NCI-H1092 treated with DMSO at 0.1 percent for 48 hours (cell line): ENCODE measurements at places on chromosomes 12 and 14.

DNA sequence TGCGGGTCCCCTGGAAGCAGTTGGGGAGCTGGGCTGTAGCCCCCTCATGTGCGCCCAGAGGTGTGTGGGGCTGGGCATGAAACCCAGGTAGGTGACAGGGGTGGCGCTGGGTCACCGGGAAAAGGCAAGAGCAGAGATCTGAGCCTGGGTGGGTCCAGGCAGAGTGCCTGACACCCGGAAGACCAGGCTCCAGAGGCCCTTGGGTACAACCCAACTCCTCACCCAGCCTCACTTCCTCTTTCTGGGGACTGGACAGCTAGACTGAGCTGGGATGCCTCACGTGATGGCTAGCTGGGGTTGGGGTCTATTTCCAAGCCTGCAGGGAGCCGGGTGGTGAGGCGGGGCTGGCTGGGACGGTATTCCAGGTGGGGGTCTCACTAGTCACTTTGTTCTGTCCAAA is 16.3 kb upstream of the CYP46A1 start:
- DNase-seq = no peak

DNA sequence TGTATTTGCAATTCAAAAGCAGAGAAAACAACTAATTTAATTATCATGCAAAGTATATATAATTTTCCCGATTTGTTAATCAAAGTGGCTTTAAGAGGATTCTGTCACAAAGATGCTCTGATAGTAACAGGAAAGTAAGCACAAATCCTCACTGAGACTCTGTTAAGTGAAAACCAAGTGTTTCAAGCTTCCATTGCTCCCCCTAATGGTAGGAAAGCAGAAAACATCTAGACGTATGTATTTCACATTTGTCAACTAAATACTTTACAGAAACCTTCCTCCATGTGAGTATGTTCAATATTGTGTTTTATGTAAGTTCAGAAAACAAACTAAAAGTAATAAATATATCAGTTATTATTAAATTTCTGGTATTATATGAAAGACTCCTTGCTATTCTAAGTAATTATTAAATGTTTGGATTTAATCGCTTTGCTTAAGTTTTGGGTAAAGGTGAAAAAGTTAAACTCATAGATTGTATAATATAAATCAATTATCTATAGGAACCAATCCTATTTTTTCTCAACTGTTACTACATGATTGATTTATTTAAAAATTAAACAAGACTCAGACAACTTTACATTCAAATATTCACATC is 1.5 kb upstream of the NTS start:
- peak; percentile 58 for DNase-seq

DNA sequence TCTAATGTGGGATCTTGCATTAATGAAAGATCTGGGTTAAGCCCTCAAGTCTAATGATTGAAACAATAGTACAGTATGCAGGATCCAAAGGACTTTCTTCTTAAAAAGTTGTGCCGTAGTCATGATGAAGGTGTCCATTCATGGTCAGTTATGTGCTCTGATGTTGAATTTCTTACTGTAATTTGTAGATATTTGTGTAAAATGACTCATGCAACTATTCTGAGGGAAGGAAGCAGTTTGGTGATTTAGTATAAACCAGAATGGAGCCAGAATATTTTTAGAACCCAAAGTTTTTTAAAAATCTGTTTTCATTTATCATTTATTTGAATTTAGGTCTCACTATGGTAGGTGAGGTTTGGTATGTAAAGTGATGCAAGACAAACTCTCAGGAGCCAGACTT is 151.2 kb downstream of the AKAP6 start:
- no peak for DNase-seq

DNA sequence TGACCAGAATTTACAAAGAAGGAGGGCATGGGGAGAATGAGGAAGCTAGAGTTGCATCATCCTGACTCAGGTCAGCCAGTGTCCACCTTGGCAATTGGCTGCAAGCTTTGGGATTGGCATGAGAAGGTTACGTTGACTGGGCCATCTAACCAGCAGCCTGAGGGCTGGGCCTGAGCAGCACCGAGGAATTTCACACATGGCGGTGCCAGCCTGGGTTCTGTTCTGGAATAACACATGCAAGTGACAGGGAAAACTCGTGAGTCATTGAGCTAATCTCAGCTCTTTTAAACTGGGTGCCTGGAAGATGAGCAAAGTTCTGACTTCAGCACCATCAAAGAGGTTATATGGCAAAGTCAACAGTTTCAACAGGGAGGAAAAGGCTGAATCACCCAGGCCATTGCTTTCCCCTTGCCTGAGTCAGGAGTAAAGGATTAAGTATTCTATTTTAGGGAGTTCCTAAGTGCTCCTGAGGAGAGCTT is 543.2 kb upstream of the TBX3 start:
- DNase-seq = no peak

GRCh38 chr12:110669193-110669502 is 19.8 kb downstream of the HVCN1 start:
- DNase-seq = no peak

GRCh38 chr12:13093191-13093847 is 10.1 kb downstream of the GSG1 start:
- no peak for DNase-seq

- no peak for DNase-seq
Measured at GRCh38 chr14:63229330-63230059, 25.3 kb downstream of the RHOJ start.

GRCh38 chr14:103130965-103131364 is 7.7 kb downstream of the TNFAIP2 start:
- peak; percentile 31 for DNase-seq

DNA sequence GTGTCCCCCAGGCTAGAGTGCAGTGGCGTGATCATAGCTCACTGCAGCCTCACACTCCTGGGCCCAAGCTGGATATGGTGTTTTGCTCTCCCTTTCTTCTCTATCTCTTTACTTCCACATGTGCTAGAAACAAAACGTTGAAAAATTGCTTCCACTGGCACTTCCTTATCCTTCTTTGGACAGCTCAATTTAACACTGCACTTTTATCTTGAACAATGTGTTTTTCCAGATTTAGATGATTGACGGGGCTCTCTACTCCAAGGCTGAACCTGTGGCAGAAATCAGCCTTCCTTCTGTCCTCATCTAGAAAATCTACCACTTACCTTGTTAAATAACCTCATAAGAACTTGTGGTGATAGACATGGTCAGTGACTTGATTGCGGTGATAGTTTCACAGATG is 165.1 kb downstream of the DAD1 start:
- DNase-seq = no peak

DNA sequence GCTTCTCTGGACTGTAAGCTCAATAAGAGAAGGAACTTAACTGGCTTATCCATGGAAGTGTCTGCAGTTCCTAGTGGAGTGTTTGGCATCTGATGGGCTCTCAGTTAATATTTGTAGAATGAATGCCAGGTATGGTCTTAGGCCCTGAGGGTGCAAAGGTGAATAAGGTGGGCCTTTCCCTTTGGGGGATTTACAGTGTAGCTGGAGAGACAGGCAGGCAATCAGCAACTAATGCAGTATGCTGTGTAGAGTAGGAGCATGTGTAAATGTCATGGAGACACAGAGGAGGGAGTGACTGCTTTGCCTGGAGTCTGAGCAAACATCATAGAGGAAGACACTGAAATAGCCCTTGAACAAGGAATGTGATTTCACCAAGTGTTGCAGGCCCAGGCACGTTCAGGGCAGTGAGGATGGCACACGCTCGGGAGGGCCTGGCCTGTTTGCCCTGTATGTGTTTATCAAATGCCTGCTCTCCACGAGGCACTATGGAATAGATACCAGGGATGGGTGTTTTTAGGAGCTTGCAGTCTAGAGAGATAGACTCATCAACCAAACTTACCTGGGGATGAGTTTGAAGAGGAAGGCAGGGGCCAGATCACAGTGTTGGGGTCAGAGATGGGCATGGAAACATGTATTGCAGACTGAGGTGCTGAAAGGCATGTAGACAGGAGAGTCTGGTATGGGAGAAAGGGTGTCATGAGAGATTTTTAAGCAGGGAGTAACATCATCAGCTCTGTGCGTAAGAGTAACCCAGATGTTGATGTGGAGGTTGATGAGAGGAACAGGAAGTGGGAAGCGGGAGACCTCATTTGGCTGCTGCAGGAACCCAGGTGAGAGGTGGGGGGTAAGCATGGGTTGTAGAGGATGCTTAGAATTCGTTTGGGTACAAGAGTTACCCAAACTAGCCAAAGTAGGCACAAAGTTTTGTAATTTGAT is 54.1 kb downstream of the PLXNC1 start:
- no peak for DNase-seq

- DNase-seq = no peak
Measured at GRCh38 chr12:128903236-128903635, 50.0 kb downstream of the GLT1D1 start.

- DNase-seq = no peak
Measured at GRCh38 chr14:71536015-71536740, 396.1 kb upstream of the RGS6 start.

- DNase-seq = no peak
Measured at GRCh38 chr14:72024504-72024903, 92.3 kb downstream of the RGS6 start.

DNA sequence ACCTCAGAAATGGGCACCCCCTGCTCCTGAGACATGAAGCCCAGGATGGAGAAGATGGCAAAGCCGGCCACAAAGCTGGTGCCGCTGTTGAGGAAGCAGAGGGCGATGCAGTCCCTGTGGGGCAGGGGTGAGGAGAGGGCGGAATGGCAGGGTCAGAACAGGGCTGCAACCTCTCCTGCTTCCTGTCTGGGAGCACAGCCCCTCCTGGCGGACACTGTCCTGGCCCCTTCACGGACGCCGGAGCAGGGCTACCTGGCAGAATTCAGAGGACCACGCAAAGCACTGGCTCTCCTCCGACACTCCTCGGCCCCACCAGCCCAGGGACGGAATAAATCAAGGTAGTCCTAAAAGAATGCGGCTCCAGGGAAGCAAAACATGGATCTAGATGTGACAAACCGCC is 12.4 kb upstream of the SLC6A12 start:
- DNase-seq = no peak

- no peak for DNase-seq
Measured at GRCh38 chr12:110776410-110776809, 33.7 kb upstream of the PPP1CC start.

DNA sequence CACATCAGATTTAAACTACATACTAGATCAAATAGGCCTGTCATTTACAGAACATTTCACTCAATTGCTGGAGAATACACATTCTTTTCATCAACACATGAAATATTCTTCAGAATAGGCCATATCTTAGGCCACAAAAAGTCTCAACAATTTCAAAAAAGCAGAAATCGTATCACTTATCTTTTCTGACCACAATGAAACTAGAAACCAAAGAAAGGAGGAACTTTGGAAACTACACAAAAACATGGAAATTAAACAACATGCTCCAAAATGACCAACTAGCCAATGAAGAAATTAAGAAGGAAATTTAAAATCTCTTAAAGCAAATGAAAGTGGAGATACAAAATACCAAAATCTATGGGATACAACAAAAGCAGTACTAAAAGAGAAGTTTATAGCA is 35.1 kb downstream of the PARP11 start:
- no peak for DNase-seq

- no peak for DNase-seq
Measured at GRCh38 chr14:70943838-70944237, 36.6 kb downstream of the PCNX1 start.
